Epithelial cell of esophagus (primary cell): ENCODE measurements at places on chromosomes 16 and 17.
A peak's percentile ranks its signal among the peaks of the same experiment; 100 is the strongest.

DNA sequence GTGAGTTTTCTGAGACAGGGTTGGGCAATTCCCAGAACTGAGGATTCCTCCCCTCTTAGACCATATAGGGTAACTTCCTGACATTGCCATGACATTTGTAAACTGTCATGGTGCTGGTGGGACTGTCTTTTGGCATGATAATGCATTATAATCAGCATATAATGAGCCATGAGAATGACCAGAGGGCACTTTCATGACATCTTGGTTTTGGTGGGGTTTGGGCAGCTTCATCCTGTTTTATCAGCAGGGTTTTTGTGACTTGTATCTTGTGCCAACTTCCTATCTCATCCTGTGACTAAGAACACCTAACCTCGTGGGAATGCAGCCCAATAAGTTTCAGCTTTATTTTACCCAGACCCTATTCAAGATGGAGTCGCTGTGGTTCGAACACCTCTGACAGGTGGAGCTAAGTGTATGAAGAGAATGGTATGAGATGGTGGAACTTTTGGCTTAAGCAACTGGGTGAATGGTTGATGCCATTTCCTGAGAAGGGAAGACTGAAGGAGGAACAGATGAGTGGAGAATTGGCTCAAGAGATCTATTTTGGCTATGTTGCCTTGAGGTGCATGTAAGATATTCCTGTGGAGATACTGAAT lies 217.3 kb downstream of the RAB11FIP4 start:
- DNase-seq: no peak

GRCh38 chr17:82457929-82458178 lies 687 bp upstream of the NARF start:
- no peak for DNase-seq

- no peak for DNase-seq
Observed at GRCh38 chr16:65624229-65624628, 502.4 kb upstream of the CDH11 start.

DNA sequence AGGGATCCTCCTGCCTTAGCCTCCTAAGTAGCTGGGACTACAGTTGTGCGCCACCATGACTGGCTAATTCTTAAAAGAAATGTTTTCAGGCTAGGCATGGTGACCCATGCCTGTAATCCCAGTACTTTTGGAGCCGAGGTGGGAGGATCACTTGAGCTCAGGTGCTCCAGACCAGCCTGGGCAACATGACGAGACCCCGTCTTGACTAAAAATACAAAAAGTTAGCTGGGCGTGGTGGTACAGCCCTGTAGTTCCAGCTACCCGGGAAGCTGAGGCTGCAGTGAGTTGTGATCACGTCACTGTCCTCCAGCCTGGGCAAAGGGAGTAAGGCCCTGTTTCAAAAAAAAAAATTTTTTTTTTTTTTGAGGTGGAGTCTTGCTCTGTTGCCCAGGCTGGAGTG lies 173.1 kb downstream of the SEC14L1 start:
- no peak for DNase-seq

GRCh38 chr17:67420994-67421393 lies 43.9 kb downstream of the PITPNC1 start:
- DNase-seq: peak; percentile 68

GRCh38 chr17:79451167-79451566 lies 159.7 kb downstream of the RBFOX3 start:
- no peak for DNase-seq
